ENCODE measurements at places on chromosomes 6 and 20. TPM values are rescaled to one million over a fixed set of nuclear protein-coding genes. Genes with fewer than 3 reads are reported as not detected.

NDRG3 gene
- total RNA-seq: 34.6 TPM

GRCh38 chr6:3244003-3244831 lies 14.5 kb upstream of the PSMG4 start:
- DNase-seq: no peak

LGSN gene
- not detected for total RNA-seq

DNA sequence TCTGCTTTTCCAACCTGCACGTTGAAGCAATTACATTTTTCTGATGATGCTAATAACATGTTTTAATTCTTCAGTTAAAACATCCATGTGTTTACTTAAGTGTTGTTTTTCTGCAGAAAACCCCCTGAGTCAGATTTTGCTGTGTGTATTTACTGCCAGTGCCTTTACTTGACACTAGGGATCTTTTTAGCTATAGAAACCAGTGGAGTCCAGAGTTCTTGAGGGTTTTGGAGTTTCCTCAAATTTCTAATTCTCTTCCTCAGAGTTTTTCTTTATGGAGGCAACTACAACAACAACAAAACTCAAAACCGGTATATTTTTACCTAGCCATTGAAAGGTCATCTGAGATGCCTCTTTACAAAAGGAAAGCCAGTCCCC lies 168.4 kb downstream of the JARID2 start:
- no peak for DNase-seq

GRCh38 chr6:32609731-32610640 lies 20.3 kb upstream of the HLA-DRB1 start:
- peak; percentile 64 for DNase-seq

GRCh38 chr6:21228411-21228810 lies 365.1 kb upstream of the SOX4 start:
- DNase-seq: no peak

PKIB gene
- not detected for total RNA-seq

GCLC gene
- total RNA-seq: 6.2 TPM

DNA sequence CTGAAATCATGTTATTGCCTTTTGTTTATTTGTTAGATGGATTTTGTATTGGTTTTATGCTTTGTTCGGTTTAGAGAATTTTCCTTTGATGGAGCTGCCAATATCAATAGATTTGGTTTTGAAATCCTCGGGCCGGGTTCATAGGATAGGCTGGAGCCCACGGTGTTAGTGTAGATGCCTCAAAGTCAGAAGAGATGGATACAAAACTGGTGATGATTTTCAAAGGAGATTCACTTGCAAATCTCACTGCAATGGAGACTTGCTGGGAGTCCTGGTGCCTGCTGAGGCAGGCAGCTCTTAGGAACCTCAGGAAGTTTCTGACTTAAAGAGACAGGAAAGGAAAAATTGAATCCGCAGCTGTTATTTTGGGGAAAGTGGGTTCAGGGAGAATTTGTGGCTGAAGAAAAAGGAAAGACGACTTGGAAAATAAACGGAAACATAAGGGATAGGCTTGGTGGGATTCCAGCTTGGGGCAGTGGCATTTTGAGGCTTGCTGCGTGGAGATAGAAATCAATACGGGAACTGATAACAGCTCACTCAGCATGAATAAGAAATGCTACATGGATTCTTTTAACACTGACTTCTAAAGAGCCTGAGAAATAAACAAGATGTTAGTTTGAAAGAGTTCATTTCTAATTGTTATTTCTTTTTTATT lies 241.6 kb downstream of the PHACTR1 start:
- peak; percentile 24 for DNase-seq

DNA sequence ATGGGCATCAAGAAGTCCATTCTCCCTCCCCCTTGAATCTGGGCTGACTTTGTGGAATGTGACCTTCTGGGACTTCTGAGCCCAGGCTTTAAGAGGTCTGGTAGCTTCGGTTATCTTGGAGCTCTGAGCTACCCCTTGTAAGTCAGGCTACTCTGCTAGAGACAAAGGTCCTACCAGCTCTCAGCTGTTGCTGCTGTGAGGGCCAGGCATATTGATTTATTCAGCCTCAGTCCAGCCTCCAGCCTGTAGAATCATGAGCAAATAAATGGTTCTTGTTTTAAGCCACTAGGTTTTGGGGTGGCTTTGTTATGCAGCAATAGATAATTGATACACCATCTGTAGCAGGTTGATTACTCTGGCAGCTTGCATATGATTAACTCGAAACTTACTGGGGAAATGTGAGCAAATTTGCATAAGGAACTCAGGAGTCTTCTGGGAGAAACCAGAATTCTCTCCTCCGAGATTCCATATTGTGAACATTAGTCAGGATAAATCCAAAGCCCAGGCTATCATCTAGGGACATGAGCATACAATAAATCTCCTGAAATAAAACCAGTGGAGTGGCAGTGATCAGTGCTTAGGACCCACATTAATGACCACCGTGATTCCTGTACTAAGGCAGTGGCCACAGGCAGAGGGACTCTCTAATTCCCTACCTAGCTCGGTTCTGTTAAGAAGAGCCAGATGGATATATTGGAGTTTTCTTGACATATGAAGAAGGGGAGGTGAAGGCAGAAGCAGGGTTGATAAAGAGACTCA lies 336.1 kb downstream of the CDC5L start:
- DNase-seq: no peak

BNIP5 gene
- total RNA-seq: not detected

DNA sequence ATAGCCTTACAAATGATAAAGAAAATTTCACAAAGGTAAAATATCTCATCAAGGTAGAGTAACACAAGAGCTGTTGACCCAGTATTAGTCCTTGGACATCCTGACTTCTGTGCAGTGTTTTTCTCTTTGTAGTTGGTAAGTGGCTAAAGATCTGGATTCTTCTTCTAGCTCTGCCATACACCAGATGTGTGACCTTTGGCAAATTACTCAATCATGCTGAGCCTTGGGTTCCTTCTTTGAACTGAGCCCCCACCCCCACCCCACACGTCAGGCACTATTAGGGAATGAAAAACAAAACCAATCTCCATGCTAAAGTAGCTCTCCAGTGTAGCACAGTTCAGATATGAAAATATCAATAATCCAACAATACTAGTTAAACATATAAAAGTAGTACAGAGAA lies 15.1 kb upstream of the TRIM39 start:
- no peak for DNase-seq

GRCh38 chr20:667351-668034 lies 8.1 kb downstream of the SCRT2 start:
- peak; percentile 60 for DNase-seq

BMP2 gene
- total RNA-seq: not detected

DNA sequence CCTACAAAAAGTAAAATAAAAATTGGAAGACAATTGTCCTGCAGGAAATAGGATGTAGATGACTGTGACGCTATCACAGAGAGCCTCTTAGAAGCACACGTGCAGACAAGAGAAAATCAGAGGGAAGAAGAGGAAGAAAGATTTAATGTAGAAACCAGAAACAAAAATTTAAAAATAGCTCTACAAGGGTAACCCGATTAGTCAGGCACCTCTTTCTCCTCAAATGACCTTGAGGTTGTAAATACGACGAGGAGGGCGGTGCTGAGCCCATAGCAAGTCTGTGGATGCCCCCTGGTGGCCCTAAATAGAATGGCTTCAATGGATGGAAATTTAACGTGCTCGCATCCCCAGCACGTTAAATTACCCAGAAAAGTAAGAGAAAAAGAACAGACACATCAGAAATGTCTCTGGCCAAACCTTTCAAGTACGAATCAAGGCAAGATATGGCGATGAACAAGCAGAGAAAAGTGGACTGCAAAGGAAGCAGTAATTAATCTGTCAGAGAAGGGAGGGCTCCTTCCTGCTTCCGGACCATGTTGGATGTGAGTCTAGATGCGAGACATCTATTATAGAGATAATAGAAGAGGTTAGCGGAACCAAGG lies 4.2 kb upstream of the PRPH2 start:
- DNase-seq: peak; percentile 92

DOK5 gene
- total RNA-seq: 0.68 TPM

PHACTR3 gene
- total RNA-seq: not detected

CRISP2 gene
- not detected for total RNA-seq

LAMA4 gene
- 2.3 TPM for total RNA-seq

GRCh38 chr6:139764498-139764986 lies 390.1 kb upstream of the CITED2 start:
- DNase-seq: peak; percentile 25

DNA sequence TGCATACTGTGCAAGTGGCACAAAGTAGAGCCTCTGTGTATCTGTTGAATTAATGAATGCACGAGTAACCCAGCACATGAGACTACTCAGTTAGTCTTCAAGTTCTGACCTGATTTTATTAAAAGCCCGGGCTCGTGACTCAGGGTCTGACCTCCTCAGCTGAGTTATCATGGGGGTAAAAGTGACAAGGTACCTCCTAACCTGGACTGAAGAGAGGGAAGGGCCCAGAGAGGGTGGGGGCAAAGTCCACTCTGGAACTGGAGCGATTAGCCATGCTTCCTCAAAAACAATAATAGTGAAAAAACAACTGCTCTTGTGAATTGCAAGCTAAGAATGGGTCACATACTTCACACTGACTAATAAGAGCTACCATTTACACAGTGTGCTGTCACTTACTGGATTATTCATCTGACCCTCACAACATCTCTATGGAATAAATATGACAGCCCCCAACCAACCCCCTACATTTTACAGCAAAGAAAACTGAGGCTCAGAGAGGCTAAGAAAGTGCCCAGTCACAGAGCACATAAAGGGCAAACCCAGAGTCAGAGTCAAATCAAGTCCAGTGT lies 26.7 kb downstream of the TRERF1 start:
- DNase-seq: no peak

DNA sequence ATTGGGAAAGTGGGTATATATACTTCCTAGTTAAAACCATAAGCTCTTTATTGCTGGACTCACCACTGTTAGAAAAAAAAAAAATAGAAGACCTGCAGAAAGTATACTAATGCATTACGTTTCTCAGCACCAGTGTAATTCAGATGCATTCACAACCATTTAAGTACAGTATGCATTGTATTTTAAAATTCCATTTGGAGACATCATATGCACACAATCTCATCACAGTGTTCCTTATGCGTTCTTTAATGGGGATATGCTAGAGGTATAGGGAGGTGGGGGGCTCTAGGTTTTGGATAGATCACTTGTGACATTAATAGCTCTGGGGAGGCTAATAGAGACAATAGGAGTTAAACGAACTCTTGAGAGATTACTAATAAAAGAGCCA lies 9.4 kb downstream of the TFAP2A start:
- DNase-seq: no peak

COQ3 gene
- 10.5 TPM for total RNA-seq

DNA sequence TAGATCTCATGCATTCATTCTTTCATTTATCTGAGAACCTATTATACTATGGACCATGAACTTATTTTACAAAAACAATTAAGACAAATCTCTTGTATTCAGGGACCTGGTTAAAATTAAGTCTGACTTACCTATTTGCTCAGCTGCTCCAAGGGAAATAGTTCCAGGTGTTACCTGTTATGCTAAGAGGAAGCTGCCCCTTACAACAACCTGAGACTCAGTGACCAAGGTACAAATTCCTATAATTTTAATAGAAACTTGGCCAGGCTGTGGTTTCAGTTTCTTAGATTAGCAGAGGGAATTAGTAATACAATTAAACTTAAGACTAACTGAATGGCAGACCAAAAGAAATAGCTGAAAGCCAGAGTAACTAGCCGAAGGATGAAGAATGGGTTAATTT lies 48.2 kb upstream of the GMPR start:
- no peak for DNase-seq

NHLRC1 gene
- not detected for total RNA-seq

GRCh38 chr20:42258564-42259302 lies 640.6 kb upstream of the CHD6 start:
- DNase-seq: no peak

ETV7 gene
- total RNA-seq: 1.7 TPM

DNA sequence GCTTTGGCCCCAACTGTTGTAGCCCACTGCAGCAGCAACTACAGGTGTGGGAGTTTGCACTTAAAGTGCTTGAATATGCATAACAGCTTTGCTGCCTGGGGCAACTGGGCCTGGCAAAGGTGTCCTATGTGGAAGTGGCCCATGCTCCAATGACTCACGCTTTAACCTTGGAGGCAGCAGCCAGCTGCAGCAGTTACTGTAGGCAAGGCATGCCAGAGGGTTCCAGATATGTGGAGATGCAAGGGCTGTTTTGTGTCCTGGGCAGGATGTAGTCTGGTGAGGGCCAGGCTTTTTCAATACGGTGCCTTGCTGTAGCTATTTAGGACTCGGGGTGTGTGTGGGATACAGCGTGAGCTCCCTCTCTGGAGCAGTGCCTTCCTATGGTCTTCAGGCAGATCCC lies 150.3 kb downstream of the NKAIN2 start:
- DNase-seq: no peak

MEI4 gene
- 0.44 TPM for total RNA-seq

Measured in G401 (cell line).